ENCODE measurements at places on chromosomes 2 and 18. TPM values are rescaled to one million over a fixed set of nuclear protein-coding genes. Genes with fewer than 3 reads are reported as not detected.
A peak's percentile ranks its signal among the peaks of the same experiment; 100 is the strongest.

DNA sequence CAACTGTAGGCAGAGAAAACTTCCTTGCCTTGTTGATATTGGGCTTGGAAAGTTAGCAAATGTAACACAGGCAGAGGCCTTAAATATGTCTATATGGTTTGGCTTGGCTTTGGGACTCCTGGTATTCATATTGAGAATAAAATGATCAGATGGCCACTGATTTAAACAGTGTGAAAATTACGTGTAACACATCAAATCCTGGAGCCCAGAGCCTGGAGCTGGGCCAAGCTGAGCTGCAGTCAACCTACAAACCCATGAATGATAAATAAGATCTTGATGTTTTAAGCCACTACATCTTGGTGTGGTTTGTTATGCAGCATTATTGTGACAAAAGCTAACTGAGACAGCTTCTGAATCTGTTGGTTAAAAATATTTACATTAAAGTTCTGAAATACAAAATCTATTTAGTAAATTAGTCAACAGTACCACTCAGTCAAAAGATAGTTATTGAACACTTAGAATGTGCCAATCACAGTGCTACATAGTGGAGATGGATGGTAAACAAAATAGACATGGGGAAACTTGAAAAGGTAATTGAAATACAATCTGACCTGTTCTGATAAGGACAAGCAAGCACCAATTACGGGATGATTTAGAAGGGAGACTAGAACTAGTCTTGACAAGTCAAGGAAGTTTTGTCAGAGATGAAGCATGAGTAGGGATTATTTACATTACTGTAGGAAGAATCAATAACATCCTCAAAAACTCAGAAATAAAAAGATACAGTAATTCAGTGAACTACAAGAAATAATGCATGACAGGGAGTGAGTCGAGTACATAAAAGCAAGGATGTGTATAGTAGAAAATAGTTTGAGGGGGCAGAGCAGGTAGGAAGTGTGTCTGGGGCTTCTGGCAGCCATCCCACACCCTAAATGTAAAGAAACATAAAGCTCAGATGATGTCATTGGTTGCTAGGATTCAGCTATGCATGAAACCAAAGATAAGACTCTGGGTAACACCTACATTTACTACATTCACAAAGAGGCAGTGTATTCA is 157.7 kb downstream of the HNMT start:
- peak; percentile 24 for DNase-seq

Gene UGT1A10
- 0.48 TPM for total RNA-seq

DNA sequence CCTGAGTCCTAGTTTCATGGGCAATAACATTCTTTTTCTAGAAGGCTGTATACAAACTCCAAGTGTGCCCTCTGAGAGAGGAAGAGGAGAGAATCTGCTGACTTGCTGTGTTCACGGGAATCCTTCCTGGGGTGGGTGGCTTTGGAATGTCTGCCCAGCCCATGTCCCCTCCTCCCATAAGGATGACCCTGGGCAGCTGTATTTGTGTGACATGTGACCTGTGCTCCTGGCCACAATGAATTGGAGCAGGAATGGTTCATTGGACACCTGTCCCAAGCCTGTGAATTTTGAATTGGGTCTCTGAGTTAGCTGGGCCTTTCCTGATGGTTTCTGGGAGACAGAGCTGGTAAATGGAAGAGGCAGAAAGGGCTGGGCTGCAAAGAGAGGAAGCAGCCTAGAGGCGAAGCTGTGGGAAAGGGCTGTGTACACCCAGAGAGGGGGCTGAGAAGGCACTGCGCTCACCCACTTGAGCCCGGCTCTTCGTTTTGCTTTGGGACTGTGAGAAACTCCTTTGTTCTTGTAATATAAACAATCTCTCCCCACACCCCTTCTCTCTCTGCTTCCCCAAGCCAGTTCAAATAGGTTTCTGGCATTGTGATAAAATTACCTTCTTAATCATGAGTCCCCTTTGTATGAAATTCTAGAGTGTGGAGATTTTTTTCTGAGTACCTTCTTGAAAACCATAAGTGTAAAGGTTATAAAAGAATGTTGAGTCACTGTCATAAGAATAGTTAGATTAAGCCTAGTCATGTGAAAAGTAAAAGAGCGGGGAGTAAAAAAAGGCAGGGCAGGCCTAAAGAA is 49.8 kb downstream of the SLC4A5 start:
- no peak for DNase-seq

Gene LRP1B
- 0.96 TPM for total RNA-seq

DNA sequence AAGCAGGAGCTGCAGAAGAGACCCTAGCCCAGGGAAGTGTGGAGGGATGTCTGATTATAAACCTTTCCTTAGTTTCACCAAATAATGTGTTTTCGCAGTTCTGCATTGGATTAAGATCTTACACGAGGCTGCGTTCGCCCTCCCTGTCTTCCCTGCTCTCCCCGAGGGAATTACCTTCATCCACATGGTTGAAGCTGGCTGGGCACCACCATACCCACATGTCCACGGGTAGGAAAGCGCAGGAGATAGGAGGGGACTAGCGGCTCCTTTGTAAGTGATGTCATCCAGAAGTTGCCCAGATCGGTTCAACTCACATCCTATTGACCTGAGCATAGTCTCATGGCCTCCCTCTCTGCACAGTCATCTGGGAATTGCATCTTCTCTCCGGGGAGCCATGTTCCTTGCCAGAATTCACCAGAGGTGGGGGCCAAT is 1.1 kb downstream of the TTL start:
- peak; percentile 11 for DNase-seq

- no peak for DNase-seq
Measured at GRCh38 chr2:183359867-183360266, 235.6 kb downstream of the NUP35 start.

GRCh38 chr2:26578113-26578458 is 63.1 kb downstream of the CIB4 start:
- DNase-seq, result peak; percentile 84

GRCh38 chr2:40352041-40352702 is 99.7 kb downstream of the SLC8A1 start:
- no peak for DNase-seq

Gene SIX3
- total RNA-seq, result not detected

DNA sequence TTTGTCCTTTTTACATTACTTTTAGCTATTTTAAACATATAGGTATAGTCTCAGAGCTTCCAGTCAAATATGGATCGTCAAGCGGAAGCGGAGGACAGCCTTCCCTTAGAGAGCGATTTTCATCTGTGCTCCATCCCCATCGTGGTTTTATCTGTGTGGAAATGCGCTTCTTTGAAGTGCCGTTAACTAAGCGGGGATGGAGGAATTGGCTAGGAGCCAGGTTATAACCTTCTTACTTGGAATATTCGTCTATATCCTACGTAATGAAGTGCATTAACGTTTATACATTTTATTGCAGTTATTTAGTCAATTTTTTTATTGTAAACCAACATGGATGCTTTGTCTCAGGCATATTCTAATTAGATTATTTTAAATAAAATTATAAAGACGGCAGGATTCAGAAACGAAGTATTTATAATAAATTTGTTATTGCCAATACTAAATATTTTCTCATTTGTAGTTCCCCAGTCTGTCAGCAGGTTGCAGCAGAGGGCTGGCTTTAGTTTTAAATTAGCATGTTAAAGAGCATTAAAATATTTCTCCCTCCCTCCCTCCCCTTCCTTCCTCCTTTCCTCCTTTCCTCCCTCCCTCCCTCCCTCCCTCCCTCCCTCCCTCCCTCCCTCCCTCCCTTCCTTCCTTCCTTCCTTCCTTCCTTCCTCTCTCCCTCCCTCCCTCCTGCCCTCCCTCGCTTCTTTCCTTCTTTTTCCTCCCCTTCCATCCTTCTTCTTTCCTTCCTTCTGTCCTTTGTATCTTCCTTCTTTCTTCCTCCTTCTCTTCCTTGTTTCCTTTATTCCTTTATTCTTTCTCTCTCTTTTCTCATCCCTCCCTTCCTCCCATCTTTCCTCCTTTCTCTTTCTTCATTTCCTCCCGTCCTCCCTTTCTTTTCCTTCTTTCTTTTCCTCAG is 80.6 kb upstream of the DOCK10 start:
- no peak for DNase-seq
